ENCODE measurements at places on chromosomes 4 and X.

GRCh38 chrX:1327651-1328304, 8.8 kb upstream of the IL3RA start:
- DNase-seq, result no peak

DNA sequence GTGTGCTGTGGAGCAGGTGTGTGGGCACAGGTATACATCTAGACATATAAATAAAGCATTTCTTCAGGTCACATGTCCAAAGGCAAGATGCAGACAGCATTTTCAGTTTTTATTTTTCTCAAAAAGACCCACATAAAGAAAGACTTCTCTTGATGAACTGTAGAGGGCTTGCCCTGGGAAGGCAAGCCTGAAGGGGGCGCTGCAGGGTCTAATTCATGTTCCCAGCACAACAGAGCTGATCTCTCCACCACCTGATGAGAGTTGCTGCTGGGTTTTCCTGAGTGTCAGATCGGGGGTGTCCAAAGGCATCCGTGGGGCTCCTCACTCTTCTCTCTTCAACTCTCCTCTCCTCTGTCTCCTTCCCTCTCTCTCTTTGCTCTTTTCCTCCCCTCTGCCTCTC, 26.6 kb downstream of the ADRA2C start:
- DNase-seq, result no peak

- DNase-seq, result peak; percentile 27
Measured at GRCh38 chrX:13761606-13762414, 27.3 kb downstream of the OFD1 start.

- no peak for DNase-seq
Measured at GRCh38 chr4:57041020-57041419, 62.3 kb downstream of the POLR2B start.

GRCh38 chr4:188695261-188695660, 556.0 kb downstream of the TRIML1 start:
- no peak for DNase-seq
